ENCODE measurements at places on chromosomes 7 and 10.
A peak's percentile ranks its signal among the peaks of the same experiment; 100 is the strongest.

- DNase-seq: no peak
These were observed 296.9 kb downstream of the SORCS3 start for GRCh38 chr10:104938031-104938430.

DNA sequence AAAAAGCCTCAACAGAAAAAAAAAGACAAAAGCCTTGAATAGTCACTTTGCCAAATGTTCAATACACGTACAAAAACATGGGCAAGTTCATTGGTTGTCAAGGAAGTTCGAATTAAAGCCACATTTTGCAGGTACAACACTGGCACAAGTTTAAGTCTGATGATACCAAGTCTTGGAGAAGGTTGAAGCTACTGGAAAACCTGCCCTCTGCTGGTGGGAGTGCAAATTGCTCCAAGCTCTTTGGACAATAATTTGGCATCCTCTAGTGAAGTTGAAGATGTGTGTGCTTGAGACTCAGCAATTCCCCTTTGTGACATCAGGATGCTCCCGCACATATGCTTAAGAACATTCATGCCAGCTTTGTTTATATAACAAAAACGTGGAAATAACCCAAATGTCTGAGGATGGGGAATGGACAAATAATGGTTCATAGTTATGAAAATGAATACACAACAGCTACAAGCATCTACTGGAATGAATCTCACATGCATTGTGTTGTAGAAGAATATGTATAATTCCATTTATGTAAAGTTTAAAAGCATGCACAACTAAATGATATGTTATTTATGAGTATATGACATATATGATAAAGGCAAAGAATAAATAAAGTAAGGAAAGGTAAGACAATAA lies 120.0 kb upstream of the PLPP4 start:
- DNase-seq: peak; percentile 48

DNA sequence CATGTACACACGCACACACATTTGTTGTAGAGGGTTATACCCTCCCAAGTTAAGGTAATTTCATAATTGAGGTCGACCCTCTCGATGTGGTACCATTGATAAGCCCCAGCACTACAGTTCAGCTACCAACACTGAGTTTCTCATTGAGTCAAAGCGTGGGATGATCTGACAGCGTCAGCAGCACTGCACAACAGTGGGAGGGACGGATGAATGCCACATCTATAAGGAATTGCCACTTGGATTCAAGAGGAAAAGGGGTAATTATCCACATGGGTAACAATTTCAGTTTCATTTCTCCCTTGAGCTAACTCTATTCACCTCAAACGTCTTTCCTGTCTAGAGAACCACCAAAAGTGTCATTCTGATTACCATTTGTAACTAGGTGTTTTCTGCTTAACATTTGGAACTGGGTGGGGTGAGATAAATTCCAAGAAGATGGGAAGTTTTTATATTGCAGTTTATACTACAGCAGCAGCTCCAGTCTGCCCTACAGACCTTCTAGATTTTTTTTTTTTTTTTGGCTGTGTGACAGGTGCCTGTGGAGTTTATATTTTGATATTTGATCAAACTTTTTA lies 342.9 kb downstream of the AUTS2 start:
- no peak for DNase-seq

DNA sequence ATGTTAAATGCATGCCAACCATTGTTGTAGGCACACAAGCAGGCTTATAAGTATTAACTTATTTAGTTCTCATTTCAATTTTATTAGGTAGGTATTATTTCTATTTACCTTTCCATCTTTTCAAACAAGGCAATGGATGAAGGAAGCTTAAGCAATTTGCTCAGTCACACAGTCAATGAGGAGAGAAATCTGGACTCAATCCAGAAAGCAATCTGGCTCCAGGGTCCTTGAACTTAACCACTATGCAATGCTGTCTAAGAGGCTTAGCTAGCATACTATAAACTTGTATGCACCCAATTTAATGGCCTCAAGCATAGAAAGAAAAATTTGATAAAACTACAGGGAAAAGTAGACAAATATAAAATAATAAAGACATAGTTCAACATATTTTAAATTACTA lies 88.6 kb downstream of the VWDE start:
- no peak for DNase-seq

DNA sequence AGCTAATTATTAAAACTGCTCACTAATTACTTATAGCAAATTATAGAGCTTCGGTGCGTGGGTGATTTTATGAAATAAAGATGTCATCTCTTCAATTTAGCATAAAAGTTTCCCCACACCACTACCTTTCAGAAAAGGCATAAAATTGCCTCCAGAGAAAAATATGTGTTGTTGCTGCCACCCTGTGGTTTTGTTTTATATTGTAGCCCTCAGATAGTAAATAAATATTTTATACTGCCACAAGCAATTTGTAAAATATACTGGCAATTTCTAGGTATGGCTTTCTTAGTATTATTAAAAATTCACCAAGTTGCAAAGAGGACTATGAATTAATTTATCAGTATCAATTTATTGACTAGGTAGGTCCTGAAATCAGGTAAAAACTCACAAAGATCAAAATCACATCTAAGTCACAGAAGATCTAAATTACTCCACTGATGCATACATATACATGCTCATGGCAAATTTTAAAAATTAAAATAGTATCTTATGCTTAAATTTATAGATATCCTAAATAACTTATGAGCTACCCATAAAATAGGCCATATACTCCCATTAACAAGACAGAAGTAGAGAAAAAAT lies 26.5 kb downstream of the ASNS start:
- DNase-seq: peak; percentile 33

DNA sequence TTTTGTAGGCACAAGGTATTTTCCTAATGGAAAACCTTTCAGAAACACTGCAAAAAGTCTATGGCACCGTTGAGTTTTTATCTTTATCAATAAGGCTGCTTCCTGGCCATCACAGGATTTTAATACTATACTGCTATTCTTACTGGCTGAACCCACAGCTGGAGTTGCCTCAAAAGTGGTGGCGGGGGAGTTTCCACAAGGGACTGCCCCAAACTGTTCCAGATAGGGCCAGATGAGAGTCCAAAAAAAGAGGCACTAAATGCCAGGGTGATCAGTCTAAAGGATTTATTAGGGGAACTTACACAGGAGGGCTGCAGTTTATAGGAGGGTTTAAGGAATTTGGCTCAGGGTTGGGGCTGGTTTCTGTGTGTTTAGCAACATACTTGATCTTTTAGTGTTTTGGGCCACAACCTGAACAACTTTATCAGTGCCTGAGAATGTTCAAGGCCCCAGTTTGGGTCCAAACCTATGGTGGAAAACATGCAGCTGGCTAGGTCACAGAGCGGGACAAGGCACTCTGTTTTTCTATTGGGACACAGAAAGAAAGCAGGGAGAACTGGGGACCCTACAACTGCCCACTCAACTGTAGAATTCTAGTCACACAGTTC lies 41.4 kb downstream of the STAM start:
- peak; percentile 31 for DNase-seq

DNA sequence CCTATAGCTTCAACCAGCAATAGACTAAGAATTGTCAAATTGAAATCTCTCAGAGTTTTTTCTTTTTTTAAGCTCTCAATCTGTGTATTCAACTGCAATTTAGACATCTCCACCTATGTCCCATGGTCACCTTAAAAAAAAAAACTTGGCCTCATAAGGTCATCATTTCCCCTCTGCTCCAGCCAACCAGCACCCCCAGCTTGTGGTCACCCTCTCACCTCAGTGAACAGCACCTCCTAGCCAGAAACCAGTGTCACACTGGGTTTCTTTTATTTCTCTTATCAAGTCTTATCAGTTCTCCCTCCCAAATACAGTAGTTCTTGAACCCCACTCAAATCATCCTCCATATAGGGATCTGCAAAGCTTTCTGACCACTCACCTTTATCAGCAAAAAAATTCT lies 4.0 kb downstream of the ITGB1 start:
- no peak for DNase-seq

GRCh38 chr10:13338390-13339110 lies 9.5 kb downstream of the SEPHS1 start:
- no peak for DNase-seq

- no peak for DNase-seq
These were observed 91.1 kb downstream of the SORCS3 start for GRCh38 chr10:104732222-104732621.

GRCh38 chr7:117750612-117751563 lies 122.4 kb downstream of the CTTNBP2 start:
- DNase-seq: no peak

- no peak for DNase-seq
These were observed 12.3 kb upstream of the MYPN start for GRCh38 chr10:68096913-68097516.

- DNase-seq: no peak
These were observed 60.7 kb downstream of the SMURF1 start for GRCh38 chr7:99083068-99083651.

DNA sequence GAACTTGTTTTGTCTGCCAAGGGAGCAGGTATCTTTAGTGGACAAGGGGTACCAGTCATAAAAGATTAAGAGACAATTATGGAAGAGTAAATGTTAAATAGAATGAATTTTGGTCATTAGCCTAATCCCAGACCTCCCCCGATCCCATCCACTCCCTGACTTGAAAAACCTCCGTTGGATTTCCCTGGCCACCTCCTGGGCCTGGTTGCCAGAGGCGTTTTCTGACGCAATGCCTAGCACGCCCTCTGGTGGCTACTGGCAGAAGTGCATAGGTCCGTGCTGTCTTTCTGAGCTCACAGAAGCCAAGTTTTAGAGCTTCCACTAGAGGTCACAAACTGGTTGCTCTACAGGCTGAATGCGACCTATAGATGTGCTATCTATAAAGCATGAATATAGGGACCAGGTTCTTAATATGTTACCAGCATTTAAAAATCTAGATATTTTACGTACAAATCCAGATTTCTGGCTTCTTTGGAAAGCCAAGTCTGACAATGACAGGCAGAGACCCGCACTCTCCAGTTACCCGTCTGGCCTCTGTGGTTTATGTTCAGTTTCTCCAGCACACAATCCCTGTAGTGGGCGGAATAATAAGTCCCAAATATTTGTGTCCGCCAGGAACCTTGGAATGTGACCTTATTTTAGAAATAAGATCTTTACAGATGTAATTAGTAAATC lies 39.8 kb downstream of the SPOCK2 start:
- peak; percentile 91 for DNase-seq

DNA sequence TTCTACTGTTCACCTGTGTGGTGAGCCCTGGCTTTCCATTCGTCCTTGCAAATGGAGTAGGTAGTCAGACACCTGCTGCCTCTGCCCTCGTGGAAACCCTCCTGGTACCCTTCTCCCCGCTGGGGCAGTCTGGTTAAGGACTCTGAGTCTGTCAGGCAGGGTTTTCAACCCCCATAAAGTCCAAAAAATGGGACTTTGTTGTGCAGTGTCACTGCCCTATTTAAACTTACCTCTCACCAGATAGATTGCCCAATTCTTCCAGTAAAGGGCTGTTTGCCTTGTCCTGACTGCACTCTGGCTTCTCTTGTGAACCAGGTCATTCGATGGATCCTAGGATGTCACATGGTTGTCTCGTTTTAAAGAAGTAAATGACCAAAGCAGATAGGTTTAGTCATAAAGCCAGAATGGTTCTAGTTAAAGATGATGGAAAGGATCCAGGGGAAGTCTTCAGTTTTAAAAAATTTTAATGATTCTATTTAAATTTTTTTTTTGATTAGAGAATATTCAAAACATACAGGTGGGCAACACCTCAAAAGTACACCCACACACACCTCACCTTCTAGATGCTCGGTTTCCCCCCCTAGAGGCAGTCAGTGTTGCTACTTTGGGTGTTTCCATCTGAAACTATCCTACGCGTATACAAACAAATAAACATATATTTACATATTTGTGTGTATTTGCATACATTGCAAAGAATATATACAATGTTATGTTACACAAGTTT lies 22.0 kb downstream of the TMEM176B start:
- DNase-seq: no peak

DNA sequence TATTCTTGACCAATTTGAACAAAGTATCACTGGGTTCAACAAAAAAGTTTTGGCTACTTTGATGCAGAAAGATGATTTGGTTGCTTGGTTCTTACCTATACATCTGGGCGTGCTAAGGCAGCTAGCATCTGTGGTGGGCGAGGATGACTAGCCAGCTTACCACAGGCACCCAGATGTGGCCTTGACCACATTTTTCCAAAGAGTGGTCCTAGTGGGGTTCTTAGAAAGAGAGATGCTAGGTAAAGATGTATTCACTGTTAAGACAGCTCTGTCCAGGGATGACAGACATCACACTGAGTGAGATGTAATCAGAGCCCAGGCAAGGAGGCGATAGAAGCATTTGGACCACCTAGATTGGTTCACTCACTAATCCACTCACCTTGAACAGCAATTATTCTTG lies 785 bp downstream of the DNTT start:
- DNase-seq: no peak

DNA sequence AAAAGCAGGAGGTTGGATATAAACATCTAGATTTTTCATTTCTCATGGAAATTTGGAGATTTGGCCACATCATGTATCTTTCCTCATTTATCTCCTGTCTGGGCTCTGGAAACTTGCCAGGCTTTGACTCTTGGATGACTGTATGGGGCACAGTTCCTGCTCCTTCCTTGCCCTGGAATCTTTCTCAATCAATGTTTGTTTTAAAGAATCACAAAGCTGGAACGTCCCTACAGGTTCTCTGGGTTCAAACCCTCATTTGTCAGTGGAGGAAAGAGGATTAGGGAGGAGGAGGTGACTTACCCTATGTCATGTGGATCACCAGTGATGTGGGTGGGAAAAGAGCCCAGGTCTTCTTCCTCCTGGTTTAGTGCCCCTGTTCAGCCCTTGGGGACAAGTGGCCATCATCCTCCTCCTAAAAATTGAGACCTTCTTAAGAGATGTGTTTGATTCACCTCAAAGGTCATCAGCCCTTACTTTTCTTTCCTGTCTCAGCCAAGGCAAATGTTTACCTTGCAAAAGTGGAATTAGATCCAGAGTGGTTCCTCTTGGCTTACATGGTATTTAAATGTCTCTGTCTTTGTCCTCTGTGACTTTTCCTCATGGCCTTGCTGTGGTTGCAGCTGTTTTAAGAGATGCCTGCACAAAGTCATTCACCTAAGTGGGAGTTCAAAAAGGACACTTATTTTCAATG lies 38.8 kb upstream of the PDZD8 start:
- no peak for DNase-seq

GRCh38 chr10:6739530-6740174 lies 159.6 kb upstream of the PRKCQ start:
- no peak for DNase-seq

- no peak for DNase-seq
These were observed 94.1 kb upstream of the TMEM26 start for GRCh38 chr10:61547297-61547696.

GRCh38 chr7:7920481-7920880 lies 48.1 kb upstream of the GLCCI1 start:
- peak; percentile 56 for DNase-seq

GRCh38 chr7:39451901-39452300 lies 114.3 kb upstream of the YAE1 start:
- no peak for DNase-seq
